ENCODE measurements at places on chromosomes 7 and 10.
A peak's percentile ranks its signal among the peaks of the same experiment; 100 is the strongest.

DNA sequence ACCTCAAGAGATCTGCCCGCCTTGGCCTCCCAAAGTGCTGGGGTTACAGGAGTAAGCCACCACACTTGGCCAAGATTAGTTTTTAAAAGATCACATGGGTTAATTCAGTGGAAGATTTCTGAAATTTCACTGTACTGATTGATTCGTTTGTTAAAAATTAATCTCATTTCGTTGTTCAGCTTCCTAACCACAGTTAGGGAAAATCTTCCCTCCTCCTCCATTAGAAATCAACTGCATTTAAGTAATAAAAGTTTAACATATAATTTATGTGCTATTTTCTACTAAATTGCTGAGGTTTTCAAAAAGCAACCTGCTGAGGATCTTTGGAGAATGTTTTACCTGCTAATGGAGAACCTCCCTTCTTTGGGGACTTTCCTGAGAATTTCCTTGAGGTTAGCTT, 522.4 kb downstream of the GATA3 start:
- DNase-seq = no peak

- no peak for DNase-seq
Measured at GRCh38 chr10:128729910-128730420, 603.7 kb upstream of the MKI67 start.

- DNase-seq = no peak
Measured at GRCh38 chr7:12715372-12716133, 28.1 kb downstream of the ARL4A start.

DNA sequence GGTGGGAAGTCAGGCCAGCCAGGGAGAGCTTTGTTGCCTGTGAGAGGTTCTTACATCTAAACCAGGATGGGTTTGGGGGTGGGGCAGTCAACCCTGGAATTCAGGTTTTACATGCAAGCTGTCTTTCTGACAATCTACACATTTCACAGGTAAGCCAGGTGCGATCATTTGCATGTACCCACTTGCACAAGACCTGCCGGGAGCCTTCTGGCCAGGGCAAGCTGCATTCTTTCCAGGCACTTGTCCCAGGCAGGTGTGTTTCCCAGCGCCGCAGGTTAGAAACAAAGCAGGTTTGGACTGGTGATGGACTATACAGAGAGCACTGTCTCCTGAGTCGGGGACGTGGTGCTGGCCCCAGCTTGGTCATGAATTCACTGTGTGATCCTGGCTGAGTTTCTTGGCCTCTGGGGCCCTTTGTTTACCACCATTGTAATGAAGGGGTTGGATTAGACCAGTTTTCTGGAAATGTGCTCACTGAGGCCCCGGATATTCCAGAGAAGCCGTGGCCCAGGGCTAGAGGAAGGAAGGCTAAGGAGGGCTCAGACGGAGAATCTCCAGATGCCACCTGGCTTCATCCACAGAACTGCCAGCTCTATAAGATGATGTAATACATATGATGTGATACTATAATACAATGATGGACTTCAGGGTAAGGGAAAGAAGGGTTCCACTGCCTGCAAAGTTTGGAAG, 205.2 kb upstream of the SVIL start:
- no peak for DNase-seq

- no peak for DNase-seq
Measured at GRCh38 chr10:61942604-61943461, 41.3 kb downstream of the ARID5B start.

DNA sequence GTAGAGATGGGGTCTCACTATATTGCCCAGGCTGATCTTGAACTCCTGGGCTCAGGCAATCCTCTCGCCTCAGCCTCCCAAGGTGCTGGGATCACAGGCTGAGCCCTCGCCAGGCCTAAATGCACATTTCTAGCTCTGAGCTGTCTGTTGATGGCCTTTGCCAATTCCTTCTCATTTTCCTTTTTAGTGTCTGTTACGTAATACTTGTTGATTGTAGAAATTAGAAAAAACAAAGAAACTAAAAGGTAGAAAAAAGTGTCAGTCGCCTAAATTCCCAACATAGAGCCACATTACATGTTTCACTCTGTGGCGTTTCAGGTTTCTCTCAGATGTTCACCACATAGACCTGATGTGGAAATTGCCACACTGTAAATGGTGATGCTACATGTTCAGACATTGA, 44.0 kb upstream of the RASGEF1A start:
- DNase-seq = no peak

DNA sequence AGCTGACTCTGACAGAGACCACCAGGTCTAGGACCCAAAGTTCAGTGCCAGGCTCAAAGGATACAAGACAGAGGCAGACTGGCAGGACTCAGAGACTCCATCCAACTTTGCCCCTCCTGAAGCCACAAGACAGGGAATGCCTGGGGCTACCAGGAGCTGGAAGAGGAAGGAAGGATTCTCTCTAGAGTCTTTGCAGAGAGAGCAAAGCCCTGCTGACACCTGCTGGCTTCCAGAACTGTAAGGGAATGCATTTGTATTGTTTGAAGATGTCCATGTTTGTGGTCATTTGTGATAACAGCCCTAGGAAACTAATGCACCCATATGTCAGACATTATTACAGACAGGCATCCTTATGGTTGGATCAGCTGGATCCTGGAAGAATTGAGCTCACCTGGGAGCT, 132.3 kb upstream of the C7orf33 start:
- DNase-seq = no peak

DNA sequence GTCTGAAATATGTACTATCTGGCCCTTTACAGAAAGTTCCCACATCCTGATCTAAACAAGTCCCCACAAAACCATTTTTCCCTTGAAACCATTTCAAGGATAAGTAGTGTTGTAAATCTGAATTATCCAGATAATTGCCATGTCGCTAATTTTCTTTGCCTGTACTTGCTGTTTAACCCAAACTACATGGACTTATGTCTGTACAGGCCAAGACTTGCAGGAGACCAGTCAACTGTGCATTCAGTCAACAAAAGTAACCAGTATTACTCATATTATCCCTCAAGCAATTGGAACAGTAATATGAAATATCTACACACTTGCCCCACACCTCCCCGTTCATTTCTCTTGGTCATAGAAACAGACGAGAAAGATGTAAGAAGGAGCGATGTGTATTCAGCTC, 347.8 kb upstream of the NFE2L3 start:
- DNase-seq = no peak

- DNase-seq = no peak
Measured at GRCh38 chr10:123496375-123496774, 169.8 kb upstream of the GPR26 start.

GRCh38 chr10:75408911-75409885, 7.6 kb upstream of the ZNF503 start:
- no peak for DNase-seq

- DNase-seq = no peak
Measured at GRCh38 chr7:129684777-129685176, 73.3 kb downstream of the NRF1 start.

DNA sequence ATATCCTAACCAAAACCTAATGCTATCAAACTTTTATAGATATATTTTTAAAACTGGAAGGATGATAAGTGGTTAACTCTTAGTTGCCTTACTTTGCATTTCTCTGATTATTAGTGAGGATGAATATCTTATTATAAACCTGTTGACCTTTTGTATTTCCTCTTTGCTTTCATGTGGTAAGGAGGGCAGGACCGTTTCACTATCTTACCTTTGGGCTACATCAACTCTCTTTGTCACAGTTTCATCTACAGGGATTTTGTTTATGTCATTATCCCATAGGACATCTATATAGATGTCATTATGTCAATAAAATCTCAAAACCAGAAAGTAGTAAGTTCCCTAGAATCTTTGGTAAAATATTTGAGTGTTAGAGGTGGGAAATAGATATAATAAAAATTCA, 219.3 kb downstream of the THSD7A start:
- DNase-seq = no peak

- no peak for DNase-seq
Measured at GRCh38 chr7:131608116-131608500, 51.7 kb upstream of the PODXL start.

GRCh38 chr7:564176-564865, 44.7 kb upstream of the PDGFA start:
- DNase-seq = no peak

- peak; percentile 53 for DNase-seq
Measured at GRCh38 chr7:51046482-51046881, 263.8 kb upstream of the GRB10 start.

DNA sequence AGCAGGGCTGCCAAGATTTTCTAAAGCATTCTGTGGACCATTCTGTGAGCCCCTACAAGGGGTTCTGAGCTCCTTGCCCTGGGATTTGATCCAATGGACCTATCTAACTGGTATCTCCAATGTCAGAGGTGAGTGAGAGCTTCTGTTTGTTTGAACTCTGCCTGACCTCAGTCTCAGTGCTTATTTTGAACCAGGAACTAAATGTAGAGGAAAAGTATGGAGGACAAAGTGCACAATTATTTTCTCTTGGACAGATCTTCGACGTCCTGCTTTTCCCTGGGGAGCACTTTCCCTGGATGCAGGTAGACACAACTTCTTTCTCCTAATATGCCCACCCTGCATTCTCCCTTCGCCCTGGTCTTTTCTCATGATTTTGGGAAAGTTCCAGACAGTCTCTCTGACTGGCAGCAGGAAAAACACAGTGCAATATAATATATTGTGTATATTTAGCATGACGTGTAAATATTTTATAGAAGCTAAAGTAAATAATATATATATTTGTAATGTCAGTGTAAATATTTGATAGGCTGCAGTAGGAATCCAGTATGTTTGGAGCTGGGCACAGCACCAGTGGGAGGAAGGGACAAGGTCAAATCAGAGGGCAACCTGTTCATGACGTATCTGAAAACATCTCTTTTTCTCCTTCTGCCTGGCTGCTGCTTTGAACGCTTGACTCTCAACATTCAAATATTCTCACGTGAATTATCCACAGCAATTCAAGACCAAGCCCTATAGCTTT, 184.0 kb upstream of the LYZL1 start:
- DNase-seq = no peak

DNA sequence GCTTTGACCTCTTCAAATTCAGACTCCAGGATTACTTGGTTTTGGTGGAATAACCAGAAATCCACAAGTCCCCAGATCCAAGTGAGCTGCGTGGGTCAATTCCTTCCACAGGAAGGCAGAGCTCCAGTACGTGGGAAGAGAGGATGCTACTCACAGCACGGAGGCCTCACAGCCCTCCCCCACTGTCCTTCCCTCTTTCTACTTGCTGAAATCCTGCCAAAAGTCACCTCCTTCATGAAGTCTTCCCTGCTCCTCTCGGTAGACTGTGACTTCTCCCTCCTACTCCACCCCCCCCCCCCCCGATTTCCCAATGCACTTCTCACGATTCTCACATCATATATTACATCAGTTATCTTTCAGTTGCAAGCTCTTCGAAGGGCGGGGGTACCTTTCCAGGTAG, 12.3 kb downstream of the CAMK2G start:
- no peak for DNase-seq

GRCh38 chr10:124588736-124589490, 127.3 kb downstream of the LHPP start:
- DNase-seq = no peak

DNA sequence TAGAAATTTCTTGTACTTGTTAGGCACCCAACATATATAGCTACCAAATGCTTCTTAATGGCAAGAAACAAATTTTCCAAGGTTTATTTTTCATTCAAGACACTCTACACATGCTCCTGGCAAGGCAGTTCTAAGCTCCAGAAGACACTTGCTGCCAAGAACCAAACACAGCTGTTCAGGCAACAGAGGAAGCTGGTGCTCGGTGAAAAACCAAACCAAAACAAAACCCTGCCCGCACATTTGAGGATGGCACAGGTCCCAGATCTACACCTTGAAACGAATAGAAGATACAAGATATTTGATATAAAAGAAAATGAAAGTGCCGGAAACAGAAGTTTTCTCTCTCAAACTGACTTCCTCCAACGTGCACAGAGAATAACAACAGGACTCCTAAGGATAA, 4.9 kb upstream of the DNTT start:
- DNase-seq = no peak

DNA sequence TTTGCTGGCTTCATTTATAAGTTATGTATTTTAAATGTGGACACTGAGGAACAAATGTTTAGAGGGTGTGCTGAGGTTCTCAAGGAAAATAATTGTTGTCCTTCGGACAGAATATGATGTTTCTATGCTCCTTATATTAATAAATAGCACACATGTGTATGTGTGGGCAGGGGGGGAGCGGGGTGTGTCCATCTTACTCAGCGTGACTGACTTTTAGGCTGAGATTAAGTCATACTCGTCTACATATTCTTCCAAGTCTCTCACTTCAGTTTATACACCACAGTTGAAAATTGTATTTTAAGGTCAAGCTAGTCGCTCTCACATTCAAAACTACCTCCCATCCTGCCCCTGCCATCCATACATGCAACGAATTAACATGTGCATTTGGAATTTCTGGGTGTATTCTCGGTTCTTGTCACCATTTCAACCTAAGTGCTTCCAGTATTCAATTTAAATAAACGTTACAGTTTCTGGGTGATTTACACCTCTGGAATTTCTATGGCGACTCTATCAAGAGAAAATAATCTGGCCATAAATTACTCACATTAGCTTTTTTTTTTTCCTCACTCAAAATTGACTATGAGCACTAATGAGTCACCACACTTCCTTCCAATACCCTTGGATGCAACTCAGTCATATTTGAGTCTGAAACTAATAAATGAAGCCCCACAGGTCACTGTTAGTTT, 3.3 kb downstream of the PCDH15 start:
- no peak for DNase-seq

DNA sequence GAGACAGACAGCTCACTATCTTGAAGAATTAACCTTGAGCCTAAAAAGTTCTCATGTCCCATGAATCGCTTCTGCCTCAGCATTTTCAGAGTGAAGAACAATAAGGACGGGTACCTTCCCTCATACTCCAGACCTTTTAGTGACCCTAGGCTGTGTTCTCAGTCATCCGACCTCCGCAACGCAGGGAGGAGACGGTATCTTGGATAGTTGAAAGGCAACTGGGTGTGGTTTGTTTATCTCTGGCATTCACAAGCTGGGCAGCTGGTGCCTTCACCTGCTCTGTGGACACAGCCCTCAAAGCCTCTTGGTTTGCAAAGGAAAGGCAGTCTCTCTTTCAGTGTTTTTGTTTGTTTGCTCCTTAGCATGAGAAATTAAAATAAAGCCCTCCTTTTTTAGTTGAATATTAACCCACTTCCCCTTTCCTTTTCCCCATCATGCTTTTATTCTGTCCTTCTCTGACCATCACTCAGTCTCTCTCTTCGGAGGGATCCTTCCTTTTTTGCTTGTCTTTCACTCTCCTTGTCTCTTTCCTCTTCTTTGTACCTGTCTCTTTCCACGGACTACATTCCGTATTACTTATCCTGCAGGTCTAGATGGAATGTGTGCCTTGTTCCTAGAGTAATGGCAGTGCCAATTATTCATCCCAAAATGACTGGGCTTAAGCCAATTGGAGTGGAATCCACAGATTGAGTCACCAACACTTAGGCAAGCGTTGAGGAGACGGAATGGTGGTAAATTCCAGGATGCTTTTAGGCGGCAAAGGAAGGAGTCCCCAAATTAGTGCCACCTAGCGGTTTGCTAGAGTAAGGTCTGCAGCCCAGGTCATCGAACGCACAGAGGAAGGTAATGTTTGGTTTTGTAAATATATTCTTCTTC, 45.8 kb downstream of the PRR15 start:
- no peak for DNase-seq

All from osteocyte (in vitro differentiated cells).